ENCODE measurements at places on chromosomes 2 and 18.

GRCh38 chr18:36265015-36265414, 32.5 kb upstream of the FHOD3 start:
- no peak for DNase-seq

GRCh38 chr2:36677386-36677785, 19.1 kb upstream of the VIT start:
- no peak for DNase-seq

DNA sequence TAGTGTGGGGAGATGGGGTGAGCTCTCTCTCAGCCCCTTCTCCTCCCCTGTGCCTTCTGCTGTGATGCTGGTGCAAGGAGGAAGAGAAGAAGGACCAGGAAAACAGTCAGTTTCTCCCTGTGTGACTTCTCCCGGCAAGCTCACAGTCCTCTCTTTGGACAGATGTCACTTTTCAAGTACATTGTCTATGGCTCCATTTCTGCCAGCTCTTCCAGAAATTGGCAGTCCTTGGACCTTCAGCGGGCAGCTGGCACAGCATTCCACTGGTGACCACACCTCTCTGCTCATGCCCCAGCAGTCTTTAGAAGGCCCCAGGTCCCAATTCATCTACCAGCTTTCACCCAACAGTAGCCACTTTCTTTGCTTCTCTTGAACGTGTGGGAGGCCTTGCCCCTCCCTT, 63.9 kb downstream of the AOX1 start:
- DNase-seq, result no peak

- no peak for DNase-seq
These were observed 133.3 kb downstream of the LCLAT1 start for GRCh38 chr2:30580391-30580790.

DNA sequence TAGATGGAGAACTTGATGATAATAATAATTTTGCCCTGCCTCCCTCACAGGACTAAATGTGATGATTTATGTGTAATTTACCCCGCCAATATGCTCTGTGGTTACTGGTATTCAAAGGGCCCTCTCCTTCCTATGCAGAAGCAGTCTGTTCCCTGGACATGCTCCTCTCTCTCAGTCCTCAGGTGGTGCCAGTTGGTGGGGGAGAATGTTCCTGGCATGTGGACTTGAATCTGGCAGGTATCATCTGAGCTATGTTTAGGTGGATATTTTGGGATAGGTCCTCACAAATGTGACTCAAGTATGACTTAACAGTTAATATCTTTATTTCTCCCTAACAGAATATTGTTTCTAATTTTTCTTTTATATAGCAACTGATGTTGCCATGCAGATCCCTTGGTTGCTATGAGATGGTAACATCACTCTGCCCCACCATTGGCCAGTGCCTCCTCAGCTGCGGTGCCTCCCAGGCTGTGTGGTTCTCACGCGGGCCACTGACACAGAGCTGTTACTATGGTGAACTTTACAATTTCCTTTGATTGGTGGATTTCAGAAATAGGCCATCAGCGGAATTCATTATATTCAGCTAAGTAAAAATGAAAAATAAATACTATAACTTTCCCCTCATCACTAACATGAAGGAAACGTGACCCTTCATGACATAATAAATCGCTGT, 106.7 kb upstream of the PELI1 start:
- DNase-seq, result no peak

- no peak for DNase-seq
These were observed 28.2 kb downstream of the TUBB6 start for GRCh38 chr18:12336171-12336613.

DNA sequence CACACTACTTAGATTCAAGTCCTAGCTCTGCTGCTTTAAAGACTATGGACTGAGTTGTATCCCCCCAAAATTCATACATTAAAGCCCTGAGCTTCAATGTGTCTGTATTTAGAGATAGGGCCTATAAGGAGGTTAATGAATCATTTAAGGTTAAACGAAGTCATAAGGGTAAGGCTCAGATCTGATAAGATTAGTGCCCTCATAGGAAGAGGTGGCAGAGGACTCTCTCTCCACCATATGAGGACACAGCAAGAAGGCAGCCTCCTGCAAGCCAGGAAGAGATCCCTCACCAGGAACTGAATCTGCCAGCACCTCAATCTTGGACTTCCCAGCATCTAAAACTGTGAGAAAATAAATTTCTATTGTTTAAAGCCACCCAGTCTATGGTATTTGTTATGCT, 3.1 kb upstream of the CYTIP start:
- no peak for DNase-seq

GRCh38 chr2:237199082-237199481, 113.4 kb downstream of the COPS8 start:
- no peak for DNase-seq

All from NCI-H187 (cell line).